ENCODE measurements at places on chromosomes 16 and 17.

DNA sequence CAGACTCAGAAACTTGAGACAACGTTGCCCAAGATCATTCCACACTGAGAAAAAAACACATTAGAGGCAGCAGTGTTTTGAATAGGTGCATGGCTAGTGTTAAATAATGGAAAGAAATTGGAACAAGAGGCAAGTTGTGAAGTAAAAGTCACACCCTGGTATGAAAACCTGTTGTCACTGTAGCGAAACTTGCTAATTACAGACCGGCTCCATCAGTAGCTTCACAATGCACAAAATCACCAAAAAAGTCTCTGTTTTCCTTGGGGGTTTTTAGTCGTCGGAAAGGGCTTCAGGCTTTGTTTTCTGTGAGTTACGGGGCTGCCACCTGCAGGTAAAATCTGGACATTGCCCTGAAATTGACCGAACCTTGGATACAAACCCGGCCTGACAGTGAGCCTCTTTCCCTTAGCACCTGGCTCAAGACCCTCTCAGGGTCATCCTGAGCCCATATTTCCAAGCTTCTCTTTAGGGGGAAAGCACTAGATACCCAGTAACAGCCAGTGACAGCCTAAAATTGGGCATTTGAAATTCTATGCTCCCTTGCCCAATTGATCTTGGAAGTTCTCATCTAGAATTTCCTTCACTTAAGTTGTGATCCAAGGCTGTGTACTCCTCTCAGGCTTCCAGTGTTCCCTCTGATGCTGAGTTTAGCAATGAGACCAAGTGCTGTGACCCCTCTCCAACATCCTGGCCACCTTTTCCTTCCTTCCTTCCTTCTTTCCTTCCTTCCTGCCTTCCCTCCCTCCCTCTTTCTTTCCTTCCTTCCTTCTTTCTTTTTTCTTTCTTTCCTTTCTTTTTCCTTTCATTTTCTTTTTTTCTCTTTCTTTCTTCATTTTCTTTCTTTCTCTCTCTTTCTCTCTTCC lies 7.2 kb upstream of the GRB2 start:
- peak; percentile 62 for DNase-seq

DNA sequence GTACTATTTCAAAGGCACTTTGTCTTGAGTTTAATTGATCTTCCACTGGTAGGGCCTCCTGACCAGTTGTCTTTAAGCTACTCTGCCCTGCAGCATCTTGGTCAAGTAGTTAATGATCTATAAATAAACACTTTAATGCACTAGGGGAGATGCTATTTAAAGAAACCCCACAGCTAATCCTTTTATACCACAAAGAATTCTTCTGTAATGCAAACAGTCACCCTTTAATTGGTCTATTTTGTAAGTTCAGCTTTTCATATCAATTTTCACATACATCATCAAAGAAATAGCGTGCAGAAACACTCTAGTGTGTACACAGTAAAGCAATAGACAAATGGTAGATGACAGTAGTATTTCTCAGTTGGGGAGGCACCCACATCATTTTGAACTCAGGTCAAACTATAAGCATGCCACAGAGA lies 70.3 kb downstream of the PMP22 start:
- DNase-seq = no peak

DNA sequence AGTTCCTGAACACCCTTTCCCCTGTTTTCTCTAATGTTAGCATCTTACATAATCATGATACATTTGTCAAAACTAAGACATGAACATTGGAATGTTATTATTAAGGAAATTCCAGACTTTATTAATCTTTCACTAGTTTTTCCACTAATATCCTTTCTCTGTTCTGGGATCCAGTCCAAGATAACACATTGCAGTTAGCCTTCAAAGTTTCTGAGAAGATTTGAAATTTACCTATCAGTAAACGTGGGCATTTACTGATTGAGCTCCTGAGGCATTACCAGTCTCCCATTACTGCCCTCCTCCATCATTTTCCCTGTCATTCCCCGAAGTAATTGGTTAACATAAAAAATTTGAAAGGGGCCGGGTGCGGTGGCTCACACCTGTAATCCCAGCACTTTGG lies 5.7 kb upstream of the CD300LG start:
- no peak for DNase-seq

GRCh38 chr17:76270770-76271668 lies 5.9 kb downstream of the UBALD2 start:
- no peak for DNase-seq

DNA sequence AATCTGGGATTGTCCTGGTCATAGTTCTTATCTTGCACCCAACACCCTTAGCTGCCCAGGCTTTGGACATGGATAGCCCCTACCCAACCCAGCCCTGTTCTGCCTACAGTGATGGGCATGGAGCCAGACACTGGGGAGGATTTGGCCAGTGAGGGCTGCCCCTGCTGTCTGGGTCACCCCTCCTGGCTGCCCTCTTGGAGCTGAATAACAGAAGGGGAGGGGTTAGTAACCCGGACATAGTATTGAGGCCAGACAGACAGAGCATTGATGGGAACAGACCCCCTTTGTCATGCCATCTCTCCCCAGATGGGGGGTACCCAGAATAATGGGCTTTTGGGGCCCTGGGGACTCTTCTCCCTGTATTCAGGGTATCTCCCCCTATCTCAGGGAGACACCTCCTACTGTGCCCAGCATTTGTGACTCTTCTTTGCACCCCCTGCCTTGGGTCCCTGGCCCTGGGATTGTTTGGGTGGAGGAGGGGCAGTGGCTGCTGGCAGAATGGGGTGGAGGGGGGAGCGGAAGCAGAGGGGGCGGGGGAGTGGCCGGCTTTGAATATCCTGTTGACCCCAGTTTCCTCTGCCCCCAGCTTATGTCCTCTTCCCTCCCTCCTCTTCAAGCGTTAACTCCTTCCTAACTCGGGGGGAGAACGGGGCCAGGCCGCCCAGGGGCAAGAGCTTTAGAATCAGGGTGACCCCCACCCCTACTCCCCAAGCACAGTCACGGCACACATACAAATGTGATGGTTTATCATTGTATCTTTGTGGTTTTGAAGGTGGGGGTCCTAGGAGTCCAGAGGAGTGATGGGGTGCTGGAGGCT lies 17.0 kb downstream of the GJD3 start:
- DNase-seq = peak; percentile 51

DNA sequence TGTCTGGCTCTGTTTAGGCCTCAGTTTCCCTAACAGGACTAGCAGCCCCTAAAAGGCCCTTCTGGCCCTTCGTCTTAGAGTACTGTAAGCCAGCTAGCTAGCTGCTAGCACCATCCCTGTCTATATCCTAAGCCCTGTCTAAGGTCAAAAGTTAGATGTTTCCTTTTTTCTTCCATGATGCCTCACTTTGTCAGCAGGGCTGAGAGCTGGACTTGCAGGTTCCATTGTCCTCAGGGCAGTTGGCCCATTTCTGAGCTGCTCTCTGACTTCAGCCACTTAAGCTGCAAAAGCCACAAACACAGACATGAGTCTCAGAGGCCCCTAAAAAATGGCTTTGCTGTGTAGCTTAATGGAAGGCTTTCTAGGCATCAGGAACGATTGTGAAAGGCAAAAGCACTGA lies 187.7 kb downstream of the CBLN1 start:
- no peak for DNase-seq

GRCh38 chr16:87384162-87384874 lies 742 bp upstream of the FBXO31 start:
- peak; percentile 37 for DNase-seq

- peak; percentile 44 for DNase-seq
Observed at GRCh38 chr17:6069539-6070429, at the start of gene WSCD1. TSS of gene WSCD1 (plus strand) at chr17:6070379. CDS start at chr17:6080659, 10,280 bp downstream.

DNA sequence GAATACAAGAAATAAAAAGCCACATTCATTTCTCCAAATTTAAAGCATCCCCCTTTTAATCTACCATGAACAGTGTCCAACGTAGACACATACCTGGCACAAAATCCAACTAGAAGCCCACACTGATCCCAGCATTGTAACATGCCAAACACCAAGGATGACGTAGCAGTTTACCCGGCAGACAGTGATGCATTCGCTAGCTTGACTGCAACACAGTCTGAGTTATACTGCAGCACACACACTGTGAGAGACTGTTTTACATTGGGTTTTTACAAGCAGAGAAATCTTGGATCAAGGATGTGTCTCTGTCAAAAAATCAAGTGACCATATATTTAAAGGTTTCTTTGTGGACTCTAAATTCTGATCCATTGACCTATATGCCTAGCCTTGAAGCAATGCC lies 74.5 kb upstream of the C17orf78 start:
- no peak for DNase-seq

DNA sequence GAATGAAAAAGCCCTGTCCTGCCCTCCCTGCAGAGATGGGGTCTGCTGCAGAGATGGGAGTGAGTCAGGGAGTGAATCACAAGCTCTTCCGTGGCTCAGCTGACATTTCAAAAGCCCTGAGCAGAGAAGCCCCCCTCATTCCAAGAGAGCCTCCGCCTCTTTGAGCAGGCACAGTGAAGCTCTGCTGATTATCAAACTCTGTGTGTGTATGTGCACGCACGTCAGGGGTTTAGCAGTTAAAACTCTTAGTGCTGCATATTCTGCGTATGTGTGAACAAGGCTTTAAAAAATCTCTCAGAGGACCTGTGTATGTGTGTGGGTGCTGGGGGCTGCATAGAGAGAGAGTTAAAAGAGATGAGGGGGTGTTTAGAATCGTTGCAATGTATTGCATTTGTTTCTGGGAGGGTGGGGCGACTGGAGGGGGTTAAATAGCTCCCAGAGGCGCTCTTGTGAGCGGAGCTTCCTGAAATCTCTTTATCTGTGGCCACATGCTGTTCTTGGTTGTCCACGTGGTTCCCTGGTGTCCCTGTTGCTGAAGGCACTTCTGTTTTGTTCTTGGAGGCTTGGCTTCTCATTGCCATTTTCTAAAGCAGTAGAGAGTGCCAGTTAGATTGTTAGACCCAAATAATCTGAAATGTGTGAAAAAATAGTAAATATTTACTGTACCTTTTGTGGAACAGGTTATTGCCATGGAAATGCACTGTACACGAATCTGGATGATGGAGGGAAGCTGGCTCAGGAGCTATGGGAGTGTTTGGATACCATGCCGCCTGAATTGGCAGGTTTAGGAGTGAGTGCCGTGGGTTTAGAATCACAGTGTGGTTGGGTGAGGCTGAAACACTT lies 116.6 kb downstream of the PRKCB start:
- DNase-seq = no peak

- DNase-seq = no peak
Observed at GRCh38 chr16:75745242-75745641, 19.0 kb upstream of the CPHXL start.

- DNase-seq = peak; percentile 70
Observed at GRCh38 chr16:88533381-88533917, 36.8 kb upstream of the ZC3H18 start.

- peak; percentile 78 for DNase-seq
Observed at GRCh38 chr16:2091547-2092255, 43.9 kb downstream of the TSC2 start.

DNA sequence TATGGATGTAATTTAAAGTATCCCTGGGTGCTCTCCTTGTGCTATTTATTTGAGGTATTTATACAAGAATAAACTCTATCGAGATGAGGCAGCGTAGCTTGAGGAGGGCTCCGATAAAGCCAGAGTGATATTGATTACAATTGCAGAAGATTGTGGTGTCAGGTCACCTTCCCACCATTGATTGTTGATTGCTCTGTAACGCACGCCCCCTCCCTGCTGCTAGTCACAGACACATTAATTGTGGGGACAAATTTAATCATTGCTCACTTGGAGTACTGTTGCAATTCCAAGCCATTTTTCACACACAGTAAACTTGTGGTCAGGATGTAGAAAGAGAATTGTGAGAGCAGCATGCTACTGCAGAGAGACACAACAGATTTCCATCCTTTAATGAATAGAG lies 75.4 kb downstream of the IRX3 start:
- no peak for DNase-seq

DNA sequence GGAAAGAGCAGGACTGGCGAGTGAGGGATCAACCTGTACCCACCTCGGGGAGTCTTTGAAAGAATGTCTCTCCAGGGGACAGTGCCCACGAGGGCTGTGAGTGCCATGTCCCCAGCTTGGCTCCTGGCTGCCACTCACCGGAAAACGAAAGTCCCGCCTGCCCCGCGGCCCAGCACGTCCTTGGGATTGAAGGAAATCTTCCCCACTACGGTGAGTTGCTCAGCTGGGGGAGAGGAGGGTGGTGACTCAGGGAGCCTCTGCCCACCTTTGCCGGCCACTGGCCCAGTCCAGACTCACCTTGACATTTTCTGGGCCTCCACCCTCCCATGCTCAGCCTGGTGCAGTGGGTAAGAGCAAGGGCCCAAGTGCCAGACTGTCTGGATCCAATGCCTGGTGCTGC lies 17.1 kb downstream of the PLK1 start:
- DNase-seq = no peak

- no peak for DNase-seq
Observed at GRCh38 chr17:79890706-79891105, 51.5 kb upstream of the CBX4 start.

GRCh38 chr17:42536372-42537155 lies 523 bp downstream of the NAGLU start:
- DNase-seq = peak; percentile 92

DNA sequence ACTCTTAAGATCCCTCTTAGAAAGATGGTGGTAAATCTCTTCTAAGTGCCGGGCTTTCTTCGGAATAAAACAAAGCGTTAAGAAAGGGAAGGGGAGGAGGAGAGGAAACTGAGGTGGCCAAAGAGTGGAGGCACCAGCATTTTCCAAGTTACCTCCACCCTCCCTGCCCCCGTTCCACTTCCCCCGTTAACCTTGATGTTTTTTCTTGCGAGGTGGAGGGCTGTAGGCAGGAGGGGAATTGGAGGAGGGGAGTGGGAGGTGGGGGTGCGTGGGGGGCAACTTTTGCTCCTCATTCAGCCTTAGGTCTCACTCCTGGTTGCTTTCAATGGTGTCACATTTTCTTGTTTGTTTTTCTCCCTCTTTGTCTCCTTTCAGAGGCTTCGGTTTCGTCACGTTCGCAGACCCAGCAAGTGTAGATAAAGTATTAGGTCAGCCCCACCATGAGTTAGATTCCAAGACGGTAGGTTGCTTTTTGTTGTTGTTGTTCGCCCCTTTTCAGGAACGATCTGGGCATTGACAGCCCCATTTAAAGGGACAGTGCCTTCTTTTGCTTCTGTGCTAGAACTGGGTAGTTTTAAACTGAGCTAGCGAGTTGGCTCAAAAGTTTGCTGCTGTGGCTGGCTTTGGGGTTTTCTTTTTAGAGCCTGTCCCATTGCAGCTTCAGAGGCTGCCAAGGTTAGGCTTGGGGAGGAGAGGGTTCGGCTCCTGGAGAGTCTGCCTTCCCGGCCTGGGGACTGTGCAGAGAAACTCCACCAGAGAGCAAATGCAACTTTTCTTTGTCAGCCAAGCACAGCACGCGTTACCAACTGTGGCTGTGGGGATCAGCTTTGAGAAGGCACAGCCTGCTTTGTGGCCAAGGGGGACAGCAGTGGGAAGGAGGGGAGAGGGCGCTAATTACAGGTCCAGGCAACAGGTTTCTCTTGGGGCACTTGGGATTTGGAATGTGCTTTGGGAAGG lies 1.9 kb downstream of the MSI2 start:
- no peak for DNase-seq

- no peak for DNase-seq
Observed at GRCh38 chr17:49216482-49216881, 6.0 kb downstream of the ABI3 start.

Measured in right hindlimb (tissue), 1 donor.